ENCODE measurements at places on chromosomes 6 and 20.
A peak's percentile ranks its signal among the peaks of the same experiment; 100 is the strongest.

- peak; percentile 81 for DNase-seq
Measured at GRCh38 chr6:43771858-43772680, 2.1 kb downstream of the VEGFA start.

DNA sequence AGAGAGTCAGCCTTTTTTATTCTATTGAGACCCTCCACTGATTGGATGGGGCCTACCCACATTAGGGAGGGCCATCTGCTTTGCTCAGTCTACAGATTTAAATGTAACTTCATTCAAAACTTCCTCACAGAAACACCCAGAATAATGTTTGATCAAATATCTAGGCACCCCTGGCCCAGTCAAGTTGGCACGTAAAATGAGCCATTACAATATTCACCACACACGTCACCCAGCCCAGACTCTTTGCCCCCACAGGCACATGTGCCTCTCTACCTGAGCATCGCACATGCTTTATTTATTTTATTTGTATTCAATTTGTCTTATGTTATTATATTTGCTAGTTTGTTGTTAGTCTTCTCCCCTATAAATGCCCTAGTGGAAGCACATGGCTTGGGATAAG lies 70.9 kb upstream of the EYA2 start:
- no peak for DNase-seq

GRCh38 chr6:156061465-156061864 lies 605.8 kb upstream of the NOX3 start:
- DNase-seq = no peak

GRCh38 chr20:36830791-36831691 lies 44.9 kb upstream of the TLDC2 start:
- DNase-seq = no peak

- DNase-seq = no peak
Measured at GRCh38 chr20:20340443-20340842, 27.5 kb upstream of the INSM1 start.

DNA sequence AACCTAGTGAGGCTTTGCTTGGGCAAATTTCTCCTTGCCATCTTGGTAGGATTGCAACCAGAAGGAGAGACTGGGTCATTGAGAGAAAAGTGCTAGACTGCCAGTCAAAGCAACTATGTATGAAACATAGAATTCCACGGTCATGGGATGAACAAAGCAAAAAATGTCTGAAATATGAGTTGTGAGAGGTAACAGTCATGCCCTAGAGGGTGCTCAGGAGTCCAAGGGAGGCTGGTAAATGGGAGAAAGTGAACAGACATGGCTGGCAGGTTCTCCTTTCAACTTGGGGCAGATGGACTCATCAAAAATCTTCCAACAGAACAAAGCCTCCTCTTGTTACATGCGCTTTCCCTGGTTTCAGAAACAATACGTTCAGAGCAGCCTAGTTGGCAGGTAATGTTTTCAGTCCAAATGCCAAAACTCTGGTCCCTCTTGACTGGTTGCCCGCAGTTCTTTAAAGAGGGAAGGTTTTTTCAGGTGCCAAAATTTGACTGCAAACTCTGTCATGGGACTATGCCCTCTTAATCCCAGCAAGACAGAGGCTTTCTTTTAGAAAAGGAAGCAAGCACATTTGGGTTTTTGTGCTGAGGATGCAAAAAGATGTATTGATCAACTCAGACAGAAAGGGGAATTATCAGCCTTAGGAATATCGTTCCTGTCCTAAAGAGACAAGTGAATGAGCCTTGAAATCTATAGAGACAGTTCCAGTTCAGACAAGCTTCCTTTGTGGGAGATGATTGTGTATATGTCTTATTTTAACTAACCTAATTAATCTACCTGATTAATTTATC lies 68.5 kb upstream of the SASH1 start:
- DNase-seq = no peak

- peak; percentile 31 for DNase-seq
Measured at GRCh38 chr20:11372876-11373790, 544.6 kb upstream of the BTBD3 start.

GRCh38 chr20:14861028-14861699 lies 523.8 kb upstream of the FLRT3 start:
- DNase-seq = no peak

DNA sequence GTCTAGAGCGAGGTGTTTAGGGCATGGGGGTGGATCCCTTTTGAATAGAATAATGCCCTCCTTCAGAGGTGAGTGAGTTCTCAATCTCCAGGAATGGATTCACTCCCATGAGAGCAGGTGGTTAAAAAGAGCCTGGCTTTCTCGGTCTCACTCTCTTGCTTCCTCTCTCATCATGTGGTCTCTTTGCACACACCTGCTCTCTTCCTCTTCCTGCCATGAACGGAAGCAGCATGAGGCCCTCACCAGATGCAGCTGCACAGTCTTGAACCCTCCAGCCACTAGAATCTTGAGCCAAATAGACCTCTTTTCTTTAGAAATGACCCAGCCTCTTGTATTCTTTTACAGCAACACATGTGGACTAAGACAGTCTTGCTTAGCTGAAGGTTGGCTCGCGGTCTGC lies 119.3 kb downstream of the BMP7 start:
- DNase-seq = no peak

DNA sequence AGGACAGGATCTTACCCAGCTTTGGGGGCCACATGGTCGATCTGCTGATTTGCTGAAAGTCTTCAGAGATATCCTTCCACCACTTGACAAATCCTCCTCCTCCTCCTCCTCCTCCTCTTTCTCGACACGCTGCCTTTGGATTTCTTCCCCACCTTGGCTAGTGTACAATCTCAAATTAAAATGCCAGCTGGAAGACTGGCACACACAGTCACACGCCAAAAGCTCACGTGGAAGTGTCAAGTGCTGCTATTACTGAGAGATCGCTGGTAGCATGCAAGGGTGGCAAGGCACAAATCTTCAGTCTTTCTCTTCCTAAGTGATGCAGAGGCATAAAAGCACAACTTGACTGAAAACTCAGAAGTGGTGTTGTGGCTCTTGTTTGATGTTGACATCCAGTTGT lies 35.3 kb downstream of the GPR6 start:
- DNase-seq = no peak

All from Calu3 (cell line).